ENCODE measurements at places on chromosomes 4 and X.

GRCh38 chr4:97868097-97868496 is 275.2 kb downstream of the STPG2 start:
- no peak for DNase-seq

GRCh38 chr4:56817840-56818491 is 3.5 kb downstream of the SPINK2 start:
- DNase-seq, result no peak

GRCh38 chrX:11188664-11189063 is 77.5 kb downstream of the HCCS start:
- DNase-seq, result no peak

- DNase-seq, result no peak
Measured at GRCh38 chrX:108267557-108267956, 170.7 kb downstream of the COL4A6 start.

DNA sequence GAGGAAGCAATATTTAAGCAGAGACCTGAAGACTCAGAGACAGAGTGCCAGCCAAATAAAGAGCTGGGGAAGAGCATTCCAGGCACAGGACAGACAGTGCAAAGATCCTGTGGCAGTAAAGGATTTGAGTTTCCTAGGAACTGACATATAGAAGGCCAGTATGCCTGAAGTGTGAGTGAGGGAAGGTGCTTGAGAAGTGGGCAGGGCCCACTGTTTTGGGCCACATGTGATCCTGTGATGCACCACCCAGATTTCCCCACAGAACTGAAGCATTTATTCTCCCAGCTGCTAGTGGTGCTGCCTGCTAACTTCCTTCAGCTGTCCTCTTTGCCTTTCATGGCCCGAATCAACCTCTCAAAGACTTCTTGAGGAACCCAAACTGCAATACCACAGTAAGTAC is 23.9 kb upstream of the ASB5 start:
- DNase-seq, result no peak

DNA sequence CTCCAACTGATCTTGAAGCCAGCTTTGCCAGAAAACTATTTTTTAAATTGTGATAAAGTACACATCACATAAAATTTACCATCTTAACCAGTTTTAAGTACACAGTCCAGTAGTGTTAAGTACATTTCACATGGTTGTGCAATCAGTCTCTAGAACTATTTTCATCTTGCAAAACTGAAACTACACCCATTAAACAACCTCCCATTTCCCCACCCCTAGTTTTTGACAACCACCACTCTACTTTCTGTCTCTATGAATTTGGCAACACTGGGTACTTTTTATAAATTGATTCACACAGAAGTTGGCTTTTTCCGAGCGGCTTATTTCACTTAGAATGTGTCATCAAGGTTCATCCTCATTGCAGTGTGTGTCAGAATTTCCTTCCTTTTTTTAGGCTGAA is 31.0 kb downstream of the TRPC5 start:
- no peak for DNase-seq

GRCh38 chr4:98352396-98352795 is 91.2 kb downstream of the RAP1GDS1 start:
- no peak for DNase-seq

DNA sequence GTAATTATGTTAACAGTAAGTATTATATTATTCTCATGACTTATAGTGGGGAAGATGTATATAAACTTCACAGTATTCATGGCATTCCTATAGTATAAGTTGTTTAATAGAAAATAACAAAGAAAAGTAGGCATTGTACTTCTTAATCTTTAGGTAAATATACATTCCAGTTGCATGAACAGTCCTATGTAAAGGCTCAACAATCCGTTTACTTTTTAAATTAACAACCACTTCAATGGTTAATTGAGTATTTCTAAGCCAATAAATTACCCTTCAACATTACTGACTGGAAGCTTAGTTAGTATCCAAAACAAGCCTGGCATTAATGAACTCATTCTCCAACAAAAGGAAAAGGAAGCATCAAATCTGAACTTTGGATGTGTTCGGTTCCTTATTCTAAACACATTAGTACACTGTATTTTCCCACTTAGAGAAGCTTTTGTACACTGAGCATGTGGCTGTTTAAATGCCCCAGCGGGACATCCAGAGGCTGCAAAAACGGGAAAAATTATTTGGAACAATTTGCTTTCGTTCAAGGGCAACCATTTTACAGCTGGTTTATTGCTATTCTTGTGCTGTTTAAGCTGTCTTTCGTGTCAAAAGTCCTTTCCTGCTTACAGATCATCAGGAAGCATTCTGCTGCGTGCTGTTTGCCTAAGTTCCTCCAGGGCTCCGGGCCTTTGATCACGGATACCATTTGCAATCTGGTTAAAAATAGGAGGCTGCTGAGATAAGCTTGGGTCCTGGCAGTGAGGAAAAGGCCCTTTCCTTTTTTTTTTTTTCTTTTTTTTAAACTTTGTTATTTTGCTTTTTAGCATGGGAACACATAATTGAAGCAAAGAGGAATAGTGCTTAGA is 460.3 kb downstream of the SPRY1 start:
- DNase-seq, result no peak

- no peak for DNase-seq
Measured at GRCh38 chr4:94419956-94420355, 31.8 kb upstream of the PDLIM5 start.

DNA sequence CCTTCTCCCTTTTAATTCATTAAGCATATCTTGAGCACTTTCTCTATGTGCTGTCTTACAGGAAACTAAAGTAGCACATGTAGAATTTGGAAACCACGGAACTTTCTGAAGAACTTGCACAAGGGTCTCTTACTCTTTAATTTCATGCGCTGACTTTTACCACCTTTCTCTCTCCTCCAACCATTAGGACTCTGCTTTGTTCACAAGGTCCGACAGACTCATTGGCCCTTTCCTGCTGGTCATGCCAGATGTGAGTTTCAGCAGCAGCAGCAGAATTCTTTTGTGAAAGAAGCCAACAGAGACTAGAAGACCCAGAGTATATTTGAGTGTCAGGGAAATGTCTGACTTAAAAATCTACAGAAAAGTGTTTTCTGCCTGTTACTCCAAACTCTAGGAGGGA is 207.1 kb downstream of the GUCY2F start:
- DNase-seq, result no peak

DNA sequence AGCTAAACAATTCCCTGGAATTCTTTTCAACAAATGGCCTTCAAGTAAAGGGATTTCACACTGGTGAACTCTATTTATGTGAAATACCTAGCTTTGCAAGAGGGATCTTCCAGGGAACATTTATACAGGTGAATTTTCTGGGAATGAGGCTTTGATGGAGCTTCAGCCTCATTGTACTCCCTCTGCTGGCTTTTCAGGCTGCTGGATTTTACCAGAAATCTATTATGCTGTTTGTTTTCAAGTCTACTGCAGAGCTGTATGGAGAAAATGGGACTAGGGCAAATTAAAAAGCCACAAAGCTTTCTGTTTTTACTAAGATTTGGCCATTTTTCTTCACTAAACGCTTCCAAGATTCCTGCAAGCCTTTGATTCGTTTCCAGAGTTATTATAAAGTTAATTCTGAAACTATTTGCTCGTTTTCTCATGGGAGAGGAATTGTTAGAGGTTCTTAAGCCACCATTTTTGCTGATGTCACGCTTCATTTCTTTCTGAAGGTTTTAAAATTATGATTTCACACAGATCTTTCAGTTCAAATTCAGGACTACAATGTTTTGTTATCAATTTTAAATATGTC is 31.6 kb downstream of the KDM6A start:
- DNase-seq, result no peak

- DNase-seq, result no peak
Measured at GRCh38 chr4:184344435-184344834, 126.8 kb upstream of the ENPP6 start.

DNA sequence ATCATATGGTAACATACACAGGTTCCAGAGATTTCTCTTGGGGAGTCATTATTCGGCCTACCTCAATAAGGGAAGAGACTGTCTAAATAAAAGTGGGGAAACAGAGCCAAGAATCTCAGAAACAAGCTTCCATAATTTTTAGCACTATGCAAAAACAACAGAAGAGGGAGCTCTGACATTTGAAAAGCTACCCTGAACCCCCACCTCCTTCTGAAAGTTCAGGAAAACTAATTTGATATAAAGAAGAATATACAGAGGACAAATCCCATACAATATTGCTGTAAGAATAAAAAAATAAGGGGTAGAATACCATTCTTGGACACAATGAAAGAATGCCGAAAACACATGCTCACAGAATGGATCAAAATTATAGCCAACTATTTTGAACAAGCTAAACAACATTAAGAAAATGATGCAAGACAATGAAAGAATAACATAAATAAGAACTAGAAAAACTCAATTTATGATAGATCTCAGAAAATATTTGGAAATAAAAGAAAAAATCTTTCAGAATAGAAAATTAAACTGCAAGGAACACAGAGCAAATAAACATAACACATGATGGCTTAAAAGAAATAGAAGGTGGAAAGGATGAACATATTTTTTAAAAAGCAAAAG is 14.4 kb upstream of the ZNF41 start:
- no peak for DNase-seq

All from stimulated activated CD4-positive, alpha-beta T cell treated with anti-CD3 and anti-CD28 coated beads, TNF-alpha, amount 100 ng/mL, for 4 hours (primary cell).